ENCODE measurements at places on chromosomes 13 and 19. TPM values are rescaled to one million over a fixed set of nuclear protein-coding genes. Genes with fewer than 3 reads are reported as not detected.

LILRA6 gene
- not detected for total RNA-seq

SYNGR4 gene
- 0.33 TPM for total RNA-seq

NUFIP1 gene
- 13.8 TPM for total RNA-seq

PSG3 gene
- total RNA-seq = not detected

LILRB3 gene
- total RNA-seq = not detected

PHLDB3 gene
- total RNA-seq = 26.3 TPM

ZNF575 gene
- total RNA-seq = 2.4 TPM

ZNF497 gene
- total RNA-seq = 0.79 TPM

PLPPR2 gene
- 2.3 TPM for total RNA-seq

DNA sequence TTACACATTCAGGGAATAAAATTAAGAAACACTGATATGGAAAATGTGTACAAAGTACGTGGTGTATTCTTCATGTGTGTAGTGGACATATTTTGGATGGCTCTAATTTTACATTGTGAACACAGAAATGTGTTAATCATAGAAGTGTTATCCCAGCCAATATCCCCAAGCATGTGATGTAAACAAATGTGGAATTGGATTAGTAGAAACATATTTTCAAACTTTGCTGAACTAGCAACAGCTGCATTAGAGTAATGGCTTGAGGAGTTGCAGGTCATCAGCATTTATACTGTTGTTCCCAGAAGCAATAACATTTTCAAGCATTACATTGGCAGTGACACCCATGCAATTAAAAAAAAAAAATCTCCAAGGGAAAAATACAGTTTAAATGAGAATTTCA lies 600.6 kb downstream of the SLITRK1 start:
- no peak overlapping the region for H3K4me3 ChIP-seq
- H3K27me3 ChIP-seq = no peaks in the 10 kb centered on the region
- no peak for DNase-seq
- H3K36me3 ChIP-seq = no peaks in the 10 kb centered on the region

GRCh38 chr19:3392480-3392879 lies 26.1 kb downstream of the NFIC start:
- no peaks in the 10 kb centered on the region for H3K27me3 ChIP-seq
- no peak for DNase-seq
- H3K4me1 ChIP-seq = no peaks in the 10 kb centered on the region

DNA sequence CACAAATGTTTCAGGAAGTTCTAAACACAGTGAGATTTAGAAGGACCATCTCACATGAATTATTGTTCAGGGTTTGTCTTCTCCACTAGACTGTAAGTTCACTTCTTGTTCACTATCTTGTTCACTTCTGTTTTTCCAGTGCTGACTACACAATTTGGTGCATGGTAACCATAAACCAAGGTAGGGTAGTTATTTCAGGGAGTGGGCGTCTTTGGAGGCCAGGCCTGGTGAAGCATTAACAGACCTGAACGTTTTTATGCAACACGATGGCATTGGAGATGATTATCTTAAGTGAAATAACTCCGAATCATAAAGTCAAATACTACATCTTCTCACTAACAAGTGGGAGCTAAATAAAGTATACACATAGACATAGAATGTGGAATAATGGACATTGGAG lies 14.4 kb upstream of the OXGR1 start:
- H3K4me1 ChIP-seq = no peaks in the 10 kb centered on the region
- H3K36me3 ChIP-seq = no peaks in the 10 kb centered on the region
- peaks cover 2% of the 10 kb centered on the region for H3K27me3 ChIP-seq
- H3K4me3 ChIP-seq = no peak overlapping the region
- DNase-seq = no peak

DNA sequence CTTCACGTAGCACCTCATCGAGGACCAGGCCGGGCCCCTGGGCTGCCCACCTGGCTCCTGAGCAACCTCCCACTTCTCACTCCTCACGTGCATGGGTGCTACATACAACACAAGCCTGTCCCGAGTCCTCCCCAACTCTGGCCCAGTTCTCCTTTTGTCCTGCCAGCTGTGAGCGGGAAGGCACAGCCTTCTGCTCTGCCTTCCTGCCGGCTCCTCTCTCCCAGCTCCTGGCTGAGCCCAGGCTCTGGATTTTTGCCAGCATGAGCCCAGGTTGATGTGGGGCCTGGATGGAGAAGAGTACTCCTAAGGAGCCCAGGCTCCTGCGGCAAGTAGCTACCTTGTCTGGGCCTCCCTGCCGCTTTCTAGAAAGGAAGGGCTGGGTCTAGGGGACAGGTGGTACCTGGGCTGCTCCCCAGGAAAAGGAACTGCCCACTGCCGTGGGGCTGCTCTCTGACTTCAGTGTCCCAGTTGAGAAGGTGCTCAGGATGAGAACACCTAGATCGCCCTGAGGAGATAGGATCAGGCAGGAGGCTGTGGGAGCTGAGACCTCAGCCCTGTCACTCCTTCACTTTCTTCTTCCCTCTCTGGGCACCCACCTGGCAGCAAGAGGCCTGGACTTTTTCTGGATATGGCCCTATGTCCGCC lies 23.6 kb downstream of the LYL1 start:
- H3K4me3 ChIP-seq = no peak overlapping the region
- no peaks in the 10 kb centered on the region for H3K27me3 ChIP-seq
- peak overlapping the region; percentile 25 for H3K27ac ChIP-seq
- H3K36me3 ChIP-seq = no peaks in the 10 kb centered on the region

DNA sequence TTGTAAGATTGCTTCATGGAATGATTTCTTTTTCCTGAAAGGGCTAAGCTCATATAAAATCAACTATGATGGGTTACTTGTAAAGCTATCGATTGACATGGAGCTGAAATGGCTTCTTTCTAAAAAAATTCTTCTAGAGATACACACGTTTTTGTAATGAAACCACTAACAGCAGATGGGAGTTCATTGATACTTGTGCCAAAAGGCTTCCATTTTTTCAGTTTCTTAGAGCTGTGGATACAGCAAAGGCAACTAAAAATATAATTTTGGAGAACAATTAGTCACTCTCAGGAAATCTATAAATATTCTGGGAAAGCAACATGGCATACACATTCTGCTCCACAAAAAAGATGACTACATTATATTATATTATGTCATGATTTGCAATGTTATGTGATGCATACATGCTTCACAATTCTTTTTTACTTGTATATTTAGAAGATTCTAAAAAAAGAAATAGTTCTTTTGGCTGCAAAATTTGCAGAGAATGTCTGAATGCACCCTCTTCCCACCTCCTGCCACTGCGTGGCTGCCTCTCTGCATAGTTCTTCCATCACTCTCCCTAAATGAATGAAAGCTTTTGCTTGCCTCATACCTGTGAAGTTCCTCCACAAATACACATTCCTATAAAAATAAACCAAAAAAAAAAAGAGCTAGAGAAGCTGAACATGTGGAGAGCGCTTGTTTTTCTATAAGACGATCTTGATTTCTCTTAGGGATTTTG lies 802.5 kb downstream of the EFNB2 start:
- no peak overlapping the region for H3K4me3 ChIP-seq
- no peak overlapping the region for H3K27ac ChIP-seq
- H3K27me3 ChIP-seq = no peaks in the 10 kb centered on the region
- no peaks in the 10 kb centered on the region for H3K4me1 ChIP-seq

DNA sequence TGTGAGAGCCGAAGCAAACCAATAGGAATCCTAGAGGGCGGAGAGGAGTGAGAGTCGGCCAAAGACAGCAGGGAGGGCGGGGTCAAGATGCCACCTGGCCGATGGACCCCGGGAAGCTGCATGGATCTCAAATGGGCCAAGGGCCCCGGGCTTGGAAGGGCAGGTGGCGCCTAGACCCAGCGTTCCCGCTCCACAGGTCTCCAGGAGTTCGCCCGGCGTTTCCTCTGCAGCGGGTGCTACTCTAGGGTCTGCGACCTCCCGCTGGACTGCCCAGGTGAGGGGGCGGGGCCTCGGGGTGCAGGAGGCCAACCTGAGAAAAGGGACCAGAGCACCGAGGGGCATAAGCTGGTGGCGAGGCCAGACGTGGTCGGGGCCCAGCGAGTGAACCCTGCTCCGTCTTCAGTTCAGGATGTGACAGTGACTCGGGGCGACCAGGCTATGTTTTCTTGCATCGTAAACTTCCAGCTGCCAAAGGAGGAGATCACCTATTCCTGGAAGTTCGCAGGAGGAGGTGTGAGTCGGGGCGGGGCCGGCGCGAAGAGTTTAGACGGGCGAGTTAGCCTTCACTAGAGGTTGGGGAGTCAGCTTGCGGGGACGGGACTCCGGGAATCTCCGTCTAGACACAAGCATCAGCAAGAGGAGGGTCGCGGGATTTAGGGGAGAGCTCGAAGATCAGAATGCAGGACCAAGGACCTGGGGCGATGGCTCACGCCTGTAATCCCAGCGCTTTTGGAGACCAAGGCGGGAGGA lies 9.9 kb downstream of the SPACA6 start:
- H3K36me3 ChIP-seq = peaks cover 31% of the 10 kb centered on the region
- H3K27ac ChIP-seq = peak overlapping the region; percentile 80
- peak overlapping the region; percentile 90 for H3K4me3 ChIP-seq
- H3K27me3 ChIP-seq = peaks cover 3% of the 10 kb centered on the region
- peaks cover 24% of the 10 kb centered on the region for H3K4me1 ChIP-seq

- no peak overlapping the region for H3K27ac ChIP-seq
- peaks cover 5% of the 10 kb centered on the region for H3K36me3 ChIP-seq
- peaks cover 7% of the 10 kb centered on the region for H3K4me1 ChIP-seq
Measured at GRCh38 chr13:21336609-21337349, 122.3 kb downstream of the ZDHHC20 start.

DNA sequence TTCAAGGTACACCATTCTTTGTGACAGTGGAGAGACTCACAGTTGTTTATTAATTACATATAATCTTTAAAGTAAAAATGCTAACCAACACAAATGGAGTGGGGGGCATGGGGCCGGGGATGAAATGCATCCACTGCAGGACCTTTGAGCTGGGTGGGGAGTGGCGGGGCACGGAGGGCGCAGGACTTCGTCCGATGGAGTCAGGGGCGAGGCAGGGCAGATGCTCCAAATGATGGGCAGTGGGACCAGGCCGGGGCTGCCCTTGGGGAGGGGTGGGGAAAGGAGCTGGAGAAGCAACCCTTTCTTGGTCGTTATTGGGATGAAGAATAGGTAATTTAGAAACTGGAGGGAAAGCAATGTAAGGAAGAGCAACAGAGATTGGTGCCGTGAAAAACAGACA lies 220.0 kb downstream of the TEX29 start:
- H3K4me1 ChIP-seq = no peaks in the 10 kb centered on the region
- H3K36me3 ChIP-seq = no peaks in the 10 kb centered on the region
- no peak overlapping the region for H3K27ac ChIP-seq
- H3K27me3 ChIP-seq = peaks cover 10% of the 10 kb centered on the region

DNA sequence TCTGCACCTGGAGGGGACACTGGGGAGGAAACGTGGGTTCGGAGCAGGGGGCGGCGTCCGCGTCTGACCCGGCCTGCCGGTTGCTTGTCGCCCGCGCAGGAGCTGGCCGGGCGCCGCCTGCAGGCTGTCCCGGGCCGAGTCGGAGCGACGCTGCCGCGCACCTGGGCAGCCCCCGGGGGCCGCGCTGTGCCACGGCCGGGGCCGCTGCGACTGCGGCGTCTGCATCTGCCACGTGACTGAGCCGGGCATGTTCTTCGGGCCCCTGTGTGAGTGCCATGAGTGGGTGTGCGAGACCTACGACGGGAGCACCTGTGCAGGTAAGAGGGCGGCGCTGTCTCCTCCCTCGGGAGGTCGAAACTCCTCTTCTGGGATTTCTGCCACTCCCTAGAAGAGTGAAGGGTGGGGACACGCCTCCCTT lies 1.3 kb downstream of the ITGBL1 start:
- DNase-seq = no peak
- H3K27ac ChIP-seq = no peak overlapping the region

GRCh38 chr13:112510002-112510780 lies 77.8 kb downstream of the TUBGCP3 start:
- H3K4me3 ChIP-seq = no peak overlapping the region
- H3K27ac ChIP-seq = no peak overlapping the region
- H3K36me3 ChIP-seq = peaks cover 17% of the 10 kb centered on the region
- no peaks in the 10 kb centered on the region for H3K27me3 ChIP-seq
- peaks cover 2% of the 10 kb centered on the region for H3K4me1 ChIP-seq

- no peak overlapping the region for H3K27ac ChIP-seq
- H3K27me3 ChIP-seq = no peaks in the 10 kb centered on the region
Measured at GRCh38 chr19:31667106-31667505, 317.9 kb upstream of the TSHZ3 start.

- no peak overlapping the region for H3K4me3 ChIP-seq
- no peaks in the 10 kb centered on the region for H3K36me3 ChIP-seq
- no peak overlapping the region for H3K27ac ChIP-seq
- no peaks in the 10 kb centered on the region for H3K4me1 ChIP-seq
Measured at GRCh38 chr19:5292822-5293611, 47.6 kb downstream of the PTPRS start.

DNA sequence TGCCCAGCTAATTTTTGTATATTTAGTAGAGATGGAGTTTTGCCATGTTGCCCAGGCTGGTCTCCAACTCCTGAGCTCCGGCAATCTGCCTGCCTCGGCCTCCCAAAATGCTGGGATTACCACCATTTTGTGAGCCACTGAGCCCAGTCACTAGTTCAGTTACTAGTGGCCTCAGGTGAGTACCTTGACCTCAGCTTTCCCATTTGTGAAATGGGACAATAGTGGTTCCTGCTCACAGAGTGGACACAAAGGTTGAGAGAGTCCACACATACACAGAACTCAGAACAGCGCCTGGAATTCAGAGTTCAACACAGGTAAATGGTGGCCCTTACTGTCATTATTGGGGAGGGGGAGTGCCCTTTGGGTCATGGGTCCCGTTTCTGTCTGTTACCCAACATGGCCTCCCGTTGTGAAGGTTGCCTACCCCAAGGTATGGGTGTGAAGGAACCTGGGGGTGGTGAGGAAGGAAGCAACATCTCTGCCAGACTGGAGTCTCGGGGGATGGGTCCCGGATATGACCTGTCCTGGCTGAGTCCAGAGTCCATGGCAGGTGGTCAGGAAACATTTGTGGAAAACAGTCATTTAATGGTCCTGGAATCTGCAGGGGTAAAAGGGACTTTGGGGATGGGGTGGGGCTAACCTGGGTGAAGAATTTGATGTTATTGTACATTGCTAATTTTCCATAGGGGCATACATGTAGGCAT lies 11.7 kb upstream of the IRGC start:
- peaks cover 8% of the 10 kb centered on the region for H3K27me3 ChIP-seq
- peaks cover 20% of the 10 kb centered on the region for H3K4me1 ChIP-seq
- peak overlapping the region; percentile 4 for H3K27ac ChIP-seq

- H3K36me3 ChIP-seq = peaks cover 9% of the 10 kb centered on the region
- peak; percentile 64 for DNase-seq
- H3K27me3 ChIP-seq = no peaks in the 10 kb centered on the region
- peak overlapping the region; percentile 99 for H3K4me3 ChIP-seq
- H3K27ac ChIP-seq = peak overlapping the region; percentile 86
Measured at GRCh38 chr19:18420930-18421329, 1.7 kb downstream of the SSBP4 start.

DNA sequence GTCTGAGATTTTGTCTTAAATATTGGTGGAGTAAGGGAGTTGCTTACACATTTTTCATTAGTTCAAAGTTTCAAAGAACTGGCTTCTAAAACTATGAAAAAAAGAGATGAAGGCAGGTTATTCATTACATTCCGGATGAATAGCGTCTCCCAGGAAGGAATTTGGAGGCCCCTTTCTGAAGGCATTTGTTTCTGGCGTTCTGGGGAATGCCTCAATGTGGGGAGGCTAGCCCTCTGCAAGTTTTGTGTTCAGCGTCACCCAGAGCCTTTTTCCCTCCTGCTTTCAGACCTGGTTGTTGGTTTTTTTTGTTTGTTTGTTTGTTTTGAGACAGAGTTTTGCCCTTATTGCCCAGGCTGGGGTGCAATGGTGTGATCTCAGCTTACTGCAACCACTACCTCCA lies 21.0 kb downstream of the FAM124A start:
- DNase-seq = no peak
- no peak overlapping the region for H3K27ac ChIP-seq
- no peak overlapping the region for H3K4me3 ChIP-seq
- H3K4me1 ChIP-seq = no peaks in the 10 kb centered on the region
